Tibial nerve (tissue), 4 donors: ENCODE measurements at places on chromosomes 12 and 14. TPM values are rescaled to one million over a fixed set of nuclear protein-coding genes. Genes with fewer than 3 reads are reported as not detected.

The TRIM9 gene
- total RNA-seq, result 5.7 TPM

The GIT2 gene
- total RNA-seq, result 62.4 TPM

The SERPINA5 gene
- total RNA-seq, result 28.0 TPM

The OTX2 gene
- not detected for total RNA-seq

The PTPN21 gene
- 35.5 TPM for total RNA-seq

The E2F7 gene
- 0.39 TPM for total RNA-seq

The RPGRIP1 gene
- not detected for total RNA-seq

The PTPRQ gene
- total RNA-seq, result 12.8 TPM

The ESPL1 gene
- total RNA-seq, result 2.2 TPM

The PIWIL1 gene
- not detected for total RNA-seq

- DNase-seq, result no peak
Observed at GRCh38 chr12:128513331-128513730, 246.4 kb downstream of the TMEM132C start.

GRCh38 chr14:96086574-96087077 is 47.5 kb downstream of the C14orf132 start:
- DNase-seq, result no peak

- DNase-seq, result no peak
Observed at GRCh38 chr12:121090586-121091514, 41.8 kb upstream of the P2RX7 start.

GRCh38 chr14:82385048-82385447 is 851.4 kb upstream of the SEL1L start:
- no peak for DNase-seq

DNA sequence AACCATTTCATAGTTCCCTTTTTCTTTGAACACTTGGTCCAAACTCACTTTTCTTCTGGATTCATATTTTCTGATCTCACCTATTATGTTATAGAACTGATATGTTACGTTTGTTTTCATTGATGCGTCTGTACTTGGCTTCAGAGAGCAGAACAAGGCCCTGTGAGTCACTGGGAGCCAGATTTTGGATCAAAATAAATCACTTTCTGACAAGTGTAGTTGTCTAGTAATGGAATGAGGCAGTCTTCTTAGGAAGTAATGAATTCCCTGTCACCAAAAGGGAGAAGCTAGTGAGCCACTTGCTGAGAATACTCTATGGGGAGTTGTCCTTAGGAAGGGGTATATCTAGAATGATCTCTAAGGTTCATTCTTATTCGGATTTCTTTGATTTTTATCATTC is 10.2 kb downstream of the BICD1 start:
- DNase-seq, result no peak

DNA sequence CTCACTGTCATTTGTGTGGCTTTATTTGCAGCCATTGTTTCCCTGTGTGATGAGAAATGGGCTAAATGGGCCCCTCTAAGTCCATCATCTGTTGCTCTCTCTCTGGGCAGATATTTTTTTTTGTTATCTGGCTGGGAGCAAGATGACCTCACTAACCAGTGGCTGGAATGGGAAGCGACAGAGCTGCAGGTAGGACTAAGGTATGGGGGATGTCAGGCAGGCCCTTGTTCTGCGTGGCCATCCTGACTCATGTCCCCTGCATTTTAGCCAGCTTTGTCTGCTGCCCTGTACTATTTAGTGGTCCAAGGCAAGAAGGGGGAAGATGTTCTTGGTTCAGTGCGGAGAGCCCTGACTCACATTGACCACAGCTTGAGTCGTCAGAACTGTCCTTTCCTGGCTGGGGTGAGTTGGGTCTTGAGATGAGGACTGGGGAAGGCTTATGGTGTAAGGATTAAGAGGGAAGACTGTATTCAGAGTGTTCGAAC is 1.3 kb downstream of the MARS1 start:
- DNase-seq, result no peak

DNA sequence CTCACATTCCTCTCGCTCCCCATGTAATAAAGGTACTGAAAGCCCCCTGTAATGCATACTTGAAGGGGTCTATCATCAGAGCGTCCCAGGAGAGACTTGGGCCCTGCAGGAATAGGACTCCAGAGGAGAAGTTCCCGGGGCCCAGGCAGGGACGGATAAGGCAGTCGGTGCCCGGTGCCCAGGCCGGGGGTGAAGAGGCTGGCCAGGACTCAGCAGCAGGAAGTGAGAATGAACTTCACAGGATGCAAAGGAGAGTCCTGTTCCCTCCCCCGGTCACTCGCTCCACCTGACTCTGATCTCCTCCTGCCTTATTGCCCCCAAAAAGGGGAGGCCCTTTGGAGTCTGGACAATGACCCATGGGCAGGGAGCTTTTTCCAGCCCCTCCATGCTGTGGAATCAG is 40.2 kb downstream of the LRRC74A start:
- no peak for DNase-seq

DNA sequence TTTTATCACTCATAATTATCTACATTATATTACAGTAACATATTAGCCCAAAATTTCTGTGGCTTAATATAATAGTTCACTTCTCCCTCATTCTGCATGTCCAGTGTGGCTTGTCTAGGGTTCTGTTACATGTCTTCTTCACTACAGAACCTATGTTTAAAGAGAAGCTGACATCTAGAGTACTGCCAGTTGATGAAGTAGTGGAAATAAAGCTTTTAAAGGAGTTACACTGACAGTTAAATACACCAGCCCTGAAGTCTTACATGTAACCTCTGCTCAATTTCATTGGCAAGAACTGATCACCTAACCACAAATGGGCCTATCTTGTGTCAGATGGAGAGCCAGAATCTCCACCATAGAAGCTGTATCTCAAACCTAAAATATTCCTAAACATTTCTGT is 32.9 kb downstream of the RPS6KA5 start:
- no peak for DNase-seq

DNA sequence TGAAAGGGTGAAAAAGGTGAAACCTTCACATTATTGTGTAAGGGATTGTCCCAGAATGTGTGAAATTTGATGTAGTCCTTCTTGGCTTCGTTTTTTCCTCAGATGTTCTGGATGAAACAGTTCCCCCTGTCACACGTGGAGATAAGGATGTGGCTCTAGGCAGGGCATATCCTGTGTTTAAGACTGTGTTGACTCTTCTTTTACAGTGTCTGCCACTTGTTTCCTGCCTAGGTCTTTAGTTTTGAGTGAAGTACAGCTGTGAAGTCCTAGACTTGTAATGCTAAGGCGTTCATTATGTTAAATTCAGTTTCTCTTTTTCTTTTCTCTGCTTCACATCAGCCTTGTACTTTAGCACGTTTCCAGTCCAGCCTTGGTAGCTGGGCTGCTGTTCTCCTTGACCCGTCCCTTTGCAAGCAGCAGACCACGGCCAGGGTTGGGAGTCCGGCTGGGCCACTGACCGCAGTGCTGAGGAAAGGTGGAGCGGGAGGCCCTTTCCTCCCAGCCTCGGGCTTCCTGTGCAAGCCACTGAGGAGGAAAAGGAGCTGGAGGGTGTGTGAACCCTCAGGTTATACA is 59.1 kb downstream of the RASSF3 start:
- DNase-seq, result no peak

DNA sequence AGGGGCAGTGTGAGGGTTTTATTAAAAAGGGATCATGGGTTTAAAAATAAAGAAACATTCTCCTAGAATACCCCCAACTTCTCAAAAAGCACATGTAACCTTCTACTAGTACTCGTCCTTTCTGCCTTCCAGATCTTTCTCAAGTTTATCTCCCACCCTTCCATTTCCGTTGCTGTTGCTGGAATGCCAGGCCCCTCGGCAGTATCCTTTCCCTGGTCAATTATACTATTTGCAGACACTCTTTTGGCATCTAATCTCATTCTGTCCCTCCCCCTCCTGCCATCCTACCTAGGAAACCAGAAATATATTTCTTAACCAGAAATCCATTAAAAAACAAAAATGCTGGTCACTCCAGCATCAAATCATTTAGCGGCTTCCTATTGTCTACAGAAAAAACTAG is 198.2 kb upstream of the ATP2B1 start:
- DNase-seq, result no peak

- no peak for DNase-seq
Observed at GRCh38 chr12:98154850-98155249, 360.5 kb upstream of the TMPO start.

DNA sequence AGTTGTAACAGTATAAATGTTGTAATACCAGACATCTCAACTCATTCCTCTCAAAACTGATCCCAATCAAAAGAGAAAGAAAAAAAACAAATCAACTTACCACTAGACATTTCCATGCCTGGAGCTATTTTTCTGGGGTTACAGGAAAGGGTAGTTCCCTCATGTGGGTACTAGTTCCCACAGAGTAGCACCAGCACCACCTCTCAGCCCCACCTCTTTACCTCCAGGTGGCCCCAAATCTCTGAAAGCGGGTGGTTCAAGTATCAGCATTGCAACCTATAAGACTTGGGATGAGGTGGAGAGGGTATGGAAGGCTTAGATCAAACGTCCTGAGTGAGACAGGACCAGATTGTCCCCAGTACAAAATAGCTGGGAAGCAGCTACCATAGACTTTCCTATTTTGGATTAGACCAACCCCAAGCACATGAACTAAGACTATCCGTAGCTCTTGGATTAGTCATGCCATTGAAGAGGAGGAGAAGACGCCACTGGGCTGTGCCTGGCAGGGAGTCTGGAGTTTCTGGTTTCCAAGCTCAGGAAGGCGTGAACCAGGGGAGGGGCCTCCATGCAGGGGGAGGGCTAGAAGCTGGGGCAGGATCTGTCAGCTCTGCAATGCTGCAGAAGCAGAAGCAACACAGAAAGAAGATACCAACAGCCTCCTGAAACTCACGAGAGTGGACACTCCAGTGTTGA is at the start of gene SLC39A2:
TSS of gene SLC39A2 (plus strand) at position 620 of the 693 bp plus-strand sequence. CDS start 154 bp downstream, outside the sequence.
- no peak for DNase-seq

GRCh38 chr12:2239381-2239871 is 186.6 kb downstream of the CACNA1C start:
- DNase-seq, result no peak

- DNase-seq, result no peak
Observed at GRCh38 chr12:47282206-47282605, 202.4 kb upstream of the AMIGO2 start.

- peak; percentile 51 for DNase-seq
Observed at GRCh38 chr14:88792473-88793258, at the start of gene EML5. Gene EML5 (minus strand): TSS chr14:88792953. CDS start chr14:88792503, 450 bp downstream.

DNA sequence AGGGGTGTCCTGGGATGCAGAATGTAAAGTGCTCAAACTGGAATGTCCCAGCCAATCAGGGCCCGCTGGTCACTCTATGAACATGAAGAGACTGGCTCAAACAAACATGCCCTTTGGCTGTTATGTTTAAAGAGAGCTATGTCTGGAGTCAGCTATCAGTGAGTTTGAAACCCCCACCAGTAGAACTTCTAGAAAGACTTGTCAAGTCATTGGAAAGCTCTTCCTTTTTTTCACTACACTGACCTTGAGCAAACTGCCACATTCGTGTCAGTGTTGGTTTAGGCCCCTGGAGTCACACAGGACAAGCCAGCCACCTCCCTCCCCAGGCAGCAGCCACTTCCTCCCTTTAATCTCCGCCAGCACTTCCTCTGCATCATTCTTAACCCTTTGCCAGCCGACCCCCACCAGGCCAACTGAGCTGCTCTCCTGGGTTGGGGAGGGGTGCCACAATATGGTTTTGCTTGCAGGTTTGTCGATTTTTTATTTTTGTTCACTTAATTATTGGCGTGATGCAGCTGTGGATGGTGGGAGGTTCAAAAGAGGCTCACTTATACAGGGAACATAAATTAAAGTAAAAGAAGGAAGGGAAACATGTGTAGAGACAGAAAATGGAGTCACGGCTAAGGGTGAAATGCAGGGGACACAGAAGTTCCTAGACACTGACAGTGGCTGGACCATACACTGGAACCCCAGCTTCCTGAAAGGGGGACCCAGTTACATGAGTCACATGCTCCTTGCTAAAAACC is 25.3 kb downstream of the CMKLR1 start:
- DNase-seq, result no peak

DNA sequence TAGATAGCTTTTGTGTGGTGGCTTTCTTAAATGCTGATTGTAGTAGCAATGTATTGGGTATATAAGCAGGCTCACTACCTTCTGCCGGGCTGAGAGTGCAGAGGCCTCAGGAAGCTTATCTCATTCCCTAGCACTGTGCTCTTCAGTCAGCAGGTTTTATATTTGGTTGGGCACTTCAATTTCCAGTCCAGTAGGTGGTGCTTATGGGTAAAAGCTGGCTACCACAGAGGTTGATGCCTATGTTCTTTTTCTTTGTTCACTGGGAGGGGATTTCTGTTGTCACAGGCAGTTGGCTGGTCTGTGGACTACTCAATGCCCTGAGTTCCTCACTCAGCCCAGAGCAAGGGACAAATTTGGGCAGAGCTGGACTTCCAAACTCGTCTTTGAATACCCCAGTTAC is 43.0 kb upstream of the GLIPR1 start:
- DNase-seq, result no peak

- no peak for DNase-seq
Observed at GRCh38 chr12:50132505-50133135, 20.6 kb downstream of the COX14 start.

DNA sequence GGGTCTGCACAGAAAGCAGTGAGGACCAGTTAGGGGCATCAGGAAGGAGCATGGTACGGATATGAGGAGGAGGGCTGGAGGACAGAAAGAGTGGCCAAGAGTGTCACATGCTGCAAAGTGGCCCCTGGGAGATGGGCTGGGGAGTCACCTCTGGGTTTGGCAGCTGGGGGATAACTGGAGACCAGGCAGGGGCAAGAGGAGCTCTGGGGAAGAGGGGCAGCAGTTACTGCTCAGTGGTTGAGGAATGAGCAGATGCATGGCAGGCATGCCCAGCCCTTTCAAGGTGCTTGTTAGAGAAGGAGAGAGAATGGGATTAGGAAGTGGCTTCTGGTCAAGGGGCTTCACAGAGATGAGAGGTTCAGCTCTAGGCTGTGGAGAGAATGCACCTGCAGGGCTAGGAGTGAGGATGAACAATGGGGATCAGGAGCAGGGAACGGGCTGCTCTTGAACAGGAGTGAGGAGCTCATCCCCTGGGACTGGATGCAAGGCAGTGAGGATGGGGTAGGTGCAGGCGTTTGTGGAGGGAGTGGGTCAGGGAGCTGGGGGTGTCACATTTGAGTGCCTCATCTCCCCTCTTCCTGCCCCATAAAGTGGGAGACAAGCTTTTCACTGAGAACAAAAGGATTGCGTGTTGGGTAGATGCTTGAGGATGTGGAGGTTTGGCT is 127.5 kb downstream of the PAPOLA start:
- no peak for DNase-seq

DNA sequence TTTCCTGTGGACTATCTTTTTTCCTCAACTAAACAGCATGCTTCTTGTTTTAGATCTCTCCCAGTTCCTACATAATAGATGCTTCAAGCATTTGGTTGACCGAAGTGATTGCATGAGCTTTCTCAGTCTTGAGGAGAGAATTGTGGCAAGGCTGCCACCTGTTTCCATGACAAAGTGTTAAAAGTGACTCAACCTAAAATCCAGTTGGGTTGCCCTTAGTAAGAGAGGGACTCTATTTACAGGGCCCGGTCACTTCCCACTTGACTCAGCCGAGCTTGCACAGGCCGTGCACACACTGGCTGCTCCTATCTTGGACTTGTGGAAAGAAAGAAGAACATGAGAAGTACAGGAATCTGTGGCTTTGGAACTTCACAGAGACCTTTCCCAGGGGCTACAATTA is 2.1 kb upstream of the B4GALNT3 start:
- no peak for DNase-seq

DNA sequence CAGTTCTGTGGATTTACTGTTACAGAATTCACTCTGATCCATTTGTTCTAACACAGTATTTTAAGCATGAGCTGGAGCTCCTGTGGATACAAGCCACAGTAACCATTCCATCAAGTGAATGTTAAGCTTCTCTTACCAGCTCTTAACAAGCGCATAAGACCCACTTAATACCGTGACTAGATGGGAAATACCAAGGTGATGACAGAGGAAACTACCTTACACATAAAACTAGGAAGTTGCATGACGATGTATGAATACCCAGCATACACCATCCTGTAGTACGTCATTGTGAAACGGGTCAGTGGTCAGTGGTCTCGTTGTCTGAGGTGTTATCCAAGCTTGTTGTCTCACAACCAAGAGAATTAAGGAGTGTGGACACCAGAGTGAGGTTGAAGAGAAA is 2.0 kb upstream of the GALC start:
- DNase-seq, result no peak
